ENCODE measurements at places on chromosomes 7 and 10. TPM values are rescaled to one million over a fixed set of nuclear protein-coding genes. Genes with fewer than 3 reads are reported as not detected.

DNA sequence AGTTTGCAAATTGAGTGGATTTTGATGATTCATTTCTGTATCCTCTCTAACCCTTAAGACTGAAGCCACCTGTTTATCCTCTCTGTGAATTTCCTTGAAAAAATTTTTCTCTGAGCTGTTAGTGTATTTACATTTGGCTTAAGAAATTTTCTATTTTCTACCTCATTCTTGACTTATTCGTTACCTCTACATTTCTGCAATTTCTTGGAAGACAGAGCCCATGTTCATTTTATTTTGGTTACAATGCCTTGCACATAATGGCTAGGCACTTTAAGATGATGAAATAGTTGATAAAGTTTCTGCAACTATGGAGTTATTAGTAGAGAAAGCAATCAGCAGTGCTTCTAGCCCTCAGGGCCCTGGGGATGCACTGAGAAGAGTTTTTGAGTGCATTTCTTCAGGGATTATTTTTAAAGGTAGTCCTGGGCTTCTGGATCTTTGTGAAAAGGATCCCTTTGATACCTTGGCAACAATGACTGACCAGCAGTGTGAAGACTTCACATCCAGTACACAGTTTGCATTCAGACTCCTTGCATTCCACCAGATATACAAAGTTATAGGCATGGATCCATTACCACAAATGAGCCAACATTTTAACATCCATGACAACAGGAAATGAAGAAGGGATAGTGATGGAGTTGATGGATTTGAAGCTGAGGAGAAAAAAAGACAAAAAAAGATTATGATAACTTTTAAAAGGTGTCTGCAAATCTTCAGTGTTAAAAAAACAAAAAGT, 68.2 kb downstream of the CH25H start:
- no peaks in the 10 kb centered on the region for H3K36me3 ChIP-seq
- no peaks in the 10 kb centered on the region for H3K27me3 ChIP-seq
- no peak overlapping the region for H3K4me3 ChIP-seq
- H3K27ac ChIP-seq = no peak overlapping the region
- no peak for DNase-seq

DNA sequence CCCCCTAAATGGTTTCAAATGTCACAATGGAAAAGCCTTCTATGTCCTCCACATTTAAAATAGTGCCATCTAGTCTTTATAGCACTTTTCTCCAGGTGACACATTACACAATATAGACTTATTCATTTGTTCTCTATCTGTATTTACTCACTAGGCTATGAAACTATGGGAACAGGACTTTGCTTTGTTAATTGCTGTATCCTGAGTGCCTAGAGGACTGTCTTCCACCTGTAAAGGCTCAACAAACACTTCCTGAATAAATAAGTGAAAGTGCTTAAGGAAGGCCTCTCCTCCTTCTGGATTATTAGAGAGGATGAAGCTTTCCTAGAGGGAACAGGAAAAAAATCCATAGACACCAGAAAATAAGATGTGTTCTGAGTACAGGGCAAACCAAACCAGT, 397.6 kb upstream of the LRRN3 start:
- H3K27me3 ChIP-seq = no peaks in the 10 kb centered on the region
- H3K27ac ChIP-seq = no peak overlapping the region
- H3K4me1 ChIP-seq = no peaks in the 10 kb centered on the region
- no peak overlapping the region for H3K4me3 ChIP-seq
- H3K36me3 ChIP-seq = no peaks in the 10 kb centered on the region
- no peak for DNase-seq

- no peak within 1 kb of the TSS for H3K27ac ChIP-seq
- peak within 1 kb of the TSS; percentile 63 for H3K4me3 ChIP-seq
- H3K4me1 ChIP-seq = peaks cover 4% of the 10 kb centered on the region
Measured at GRCh38 chr10:99329304-99329553, at the start of gene CNNM1. TSS of gene CNNM1 (plus strand) at chr10:99329356. CDS start at chr10:99329388, 32 bp downstream.

- no peaks in the 10 kb centered on the region for H3K4me1 ChIP-seq
- H3K36me3 ChIP-seq = no peaks in the 10 kb centered on the region
- no peak for DNase-seq
- no peak overlapping the region for H3K4me3 ChIP-seq
- no peaks in the 10 kb centered on the region for H3K27me3 ChIP-seq
- no peak overlapping the region for H3K27ac ChIP-seq
Measured at GRCh38 chr7:106545275-106545674, 115.7 kb downstream of the CCDC71L start.

DNA sequence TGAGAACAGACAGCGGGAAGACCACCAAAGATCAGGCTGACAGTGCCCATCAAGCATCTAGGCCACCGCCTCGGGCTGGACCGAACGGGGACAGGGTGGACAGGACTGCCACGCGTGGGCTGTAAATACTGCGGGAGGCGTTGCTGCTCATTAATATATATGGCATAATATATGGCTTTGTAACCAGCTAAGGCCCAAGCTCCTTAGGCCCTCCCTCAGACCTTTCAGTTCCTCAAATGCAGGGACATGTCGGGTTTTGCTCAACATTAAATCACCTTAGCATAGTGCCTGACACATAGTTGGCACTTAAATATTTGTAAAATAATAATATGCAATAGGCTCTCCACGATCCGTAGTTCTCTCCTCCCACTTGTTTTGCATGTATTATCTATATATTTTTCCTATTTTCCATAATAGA, 402 bp upstream of the TMEM168 start:
- H3K27me3 ChIP-seq = no peaks in the 10 kb centered on the region
- peak overlapping the region; percentile 86 for H3K4me3 ChIP-seq
- peak overlapping the region; percentile 93 for H3K27ac ChIP-seq

SEMA3A gene
- total RNA-seq = 23.2 TPM

Data from breast epithelium (tissue), 4 donors.